ENCODE measurements at places on chromosomes 5 and 9.

DNA sequence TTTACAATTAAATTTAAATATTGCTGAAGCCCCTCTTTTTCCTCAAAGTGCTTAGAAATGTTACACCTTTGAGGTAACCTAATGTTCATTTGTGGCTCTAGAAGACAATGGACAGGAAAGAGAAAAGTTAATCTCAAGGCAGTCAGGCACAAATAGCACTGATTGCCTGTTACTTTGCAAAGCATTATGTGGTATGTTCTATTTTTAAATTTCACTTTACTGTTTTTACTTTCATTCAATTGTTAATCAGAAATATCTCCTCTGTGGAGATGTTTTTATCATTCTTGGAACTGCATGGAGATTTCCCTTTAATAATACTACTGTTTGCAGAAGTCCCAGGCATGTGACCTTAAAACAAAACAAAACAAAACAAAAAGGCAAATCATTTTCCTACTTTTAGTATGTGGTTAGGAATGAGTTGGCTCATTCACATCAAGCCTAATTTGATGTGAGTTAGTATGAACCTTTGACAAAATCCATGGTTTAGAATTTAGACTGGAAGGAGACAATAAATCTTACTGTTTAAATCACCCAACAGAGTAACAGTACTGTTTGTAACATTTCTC, 67.5 kb downstream of the CWC27 start:
- no peak for DNase-seq

GRCh38 chr9:121646992-121647391, 4.4 kb upstream of the DAB2IP start:
- peak; percentile 56 for DNase-seq

GRCh38 chr9:32698706-32699277, 63.3 kb upstream of the TAF1L start:
- DNase-seq, result no peak

DNA sequence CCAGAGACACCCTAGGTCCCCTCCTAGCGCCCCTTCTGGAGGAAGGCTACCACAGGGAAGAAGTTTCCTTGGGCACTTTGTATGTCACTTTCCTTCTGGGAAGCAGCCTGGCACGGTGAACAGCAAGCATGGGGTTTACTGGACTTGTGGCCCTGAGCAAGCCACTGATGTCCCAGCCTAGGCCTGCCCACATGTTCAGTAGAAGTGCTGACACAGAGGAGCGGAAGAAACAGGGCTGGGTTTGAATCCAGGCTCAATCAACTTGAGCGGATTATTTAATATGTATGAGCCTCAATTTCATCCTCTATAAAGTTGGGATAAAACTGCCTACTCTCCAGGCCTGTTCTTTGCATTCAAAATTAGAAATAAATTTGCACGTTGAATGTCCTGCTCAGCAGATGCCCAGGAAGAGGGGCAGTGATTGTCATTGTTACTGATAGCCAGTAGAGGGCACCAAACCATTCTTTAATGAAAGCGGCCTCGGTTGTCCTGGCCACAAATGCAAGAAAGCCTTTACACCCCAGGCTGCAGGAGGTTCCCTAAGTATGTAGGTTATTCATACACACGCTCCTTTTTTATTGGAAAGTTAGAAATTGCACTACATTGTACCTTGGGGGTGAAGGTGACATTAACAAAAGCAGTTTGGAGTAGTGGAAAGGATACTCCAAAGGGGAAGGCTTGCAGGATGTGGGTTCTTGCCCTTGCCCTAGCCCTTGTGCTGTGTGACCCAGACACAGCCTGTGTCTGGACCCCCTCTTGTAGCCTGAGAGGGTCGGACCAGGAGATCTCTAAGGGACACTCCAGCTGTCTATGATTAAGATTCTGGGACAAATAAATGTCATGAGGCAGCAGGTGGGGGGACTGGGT, 13.4 kb upstream of the XPA start:
- peak; percentile 59 for DNase-seq

DNA sequence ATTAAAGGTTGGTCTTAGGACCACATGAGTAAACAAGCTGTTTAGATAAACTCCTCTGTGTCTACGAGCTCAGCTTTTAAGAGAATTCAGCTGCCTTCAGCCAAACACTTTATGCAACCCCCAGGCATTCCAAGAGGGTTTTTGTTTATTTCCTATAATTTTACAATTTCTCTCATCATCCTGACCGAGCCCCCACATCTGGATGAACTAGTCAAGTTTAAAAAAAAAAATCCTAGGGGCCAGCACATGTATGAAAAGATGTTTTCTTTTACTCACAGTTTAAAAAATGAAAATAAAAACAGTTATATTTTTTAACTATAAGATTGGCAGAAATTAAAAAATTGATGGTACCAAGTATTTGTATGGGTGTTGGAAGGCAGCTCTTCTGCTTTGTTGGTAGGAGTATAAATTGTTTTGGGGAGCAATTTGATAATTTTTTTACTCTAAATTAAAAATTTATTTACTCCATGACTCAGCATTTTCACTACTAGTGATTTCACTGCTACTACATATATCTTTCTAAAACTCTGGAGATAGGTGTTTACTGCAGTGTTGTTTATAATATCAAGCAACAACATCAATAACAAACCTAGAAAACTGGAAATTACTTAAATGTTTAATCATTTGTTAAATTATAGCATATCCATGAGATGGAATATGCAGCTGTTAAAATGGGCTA, 18.1 kb downstream of the YTHDC2 start:
- peak; percentile 22 for DNase-seq

- DNase-seq, result no peak
Measured at GRCh38 chr5:146079695-146080373, 25.5 kb downstream of the PLAC8L1 start.
